Prostate gland (tissue), 2 donors: ENCODE measurements at places on chromosomes 16 and 17.

DNA sequence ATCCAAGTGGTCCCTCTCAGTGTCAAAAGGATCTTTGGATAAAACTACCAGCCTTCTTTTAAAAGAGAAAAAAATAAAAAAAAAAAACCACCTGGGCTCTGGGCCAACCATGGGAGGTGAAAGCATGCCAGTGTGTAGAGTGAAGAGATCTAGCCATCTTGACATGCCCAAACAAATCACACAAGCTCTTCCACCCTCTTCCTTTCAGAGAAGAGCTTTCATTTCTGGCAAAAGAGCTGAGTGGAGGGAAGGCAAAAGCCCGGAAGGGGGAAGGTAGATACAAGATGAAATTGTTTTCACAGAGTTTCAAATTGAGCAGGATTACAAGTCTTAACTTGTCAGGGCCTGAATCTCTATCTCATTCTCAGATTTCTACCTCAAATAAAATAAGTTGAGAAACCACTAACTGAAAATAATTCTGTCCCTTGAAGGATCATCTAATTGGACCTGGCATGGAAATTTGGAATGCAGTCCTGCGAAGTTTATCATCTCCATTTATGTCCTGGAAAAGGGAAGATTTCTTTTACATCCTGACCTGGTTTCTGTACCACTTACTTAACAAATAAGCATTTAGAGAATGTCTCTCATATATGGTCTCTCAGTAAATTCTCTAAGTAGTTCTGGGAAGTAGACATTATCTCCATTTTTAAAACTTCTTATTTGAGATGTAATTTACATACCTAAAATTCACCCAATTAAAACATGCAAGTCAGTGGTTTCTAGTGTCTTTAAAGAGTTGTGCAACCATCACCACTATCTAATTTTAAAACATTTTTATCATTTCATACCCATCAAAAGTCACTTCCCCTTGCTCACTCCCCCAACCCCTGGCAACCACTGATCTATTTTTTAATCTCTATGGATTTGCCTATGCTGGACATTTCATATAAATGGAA lies 93.7 kb downstream of the TANGO6 start:
- peak; percentile 71 for DNase-seq

- DNase-seq = no peak
These were observed at the start of gene C16orf92 for GRCh38 chr16:30022887-30023286. C16orf92 (plus strand) TSS chr16:30023198; CDS start chr16:30023341, 143 bp downstream.

- peak; percentile 42 for DNase-seq
These were observed 3.2 kb upstream of the NLRP1 start for GRCh38 chr17:5587438-5588032.

- DNase-seq = no peak
These were observed 71.7 kb downstream of the C16orf95 start for GRCh38 chr16:87245511-87245910.
